Fibroblast of skin of right biceps (primary cell): ENCODE measurements at places on chromosomes 3 and 15.

- DNase-seq: no peak
Observed at GRCh38 chr3:18223571-18223970, 201.6 kb downstream of the SATB1 start.

DNA sequence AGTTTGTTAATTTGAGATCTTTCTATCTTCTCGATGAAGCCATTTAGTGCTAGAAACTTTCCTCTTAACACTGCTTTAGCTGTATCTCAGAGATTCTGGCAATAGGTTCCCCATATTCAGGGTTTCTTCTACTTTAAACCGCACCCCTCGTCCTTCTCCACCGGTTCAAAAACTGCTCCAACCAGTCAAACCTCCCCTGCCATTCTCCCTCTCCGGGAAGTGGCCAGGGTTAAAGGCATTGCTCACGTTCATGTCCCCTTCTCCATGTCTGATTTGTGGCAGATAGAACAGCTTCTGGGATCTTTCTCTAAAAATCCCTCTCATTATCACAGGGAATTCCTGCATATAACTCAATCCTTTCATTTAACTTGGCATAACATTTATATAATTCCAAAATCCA is 14.4 kb downstream of the ALDH1L1 start:
- no peak for DNase-seq

- peak; percentile 99 for DNase-seq
Observed at GRCh38 chr15:87369269-87369668, 887.3 kb downstream of the NTRK3 start.

DNA sequence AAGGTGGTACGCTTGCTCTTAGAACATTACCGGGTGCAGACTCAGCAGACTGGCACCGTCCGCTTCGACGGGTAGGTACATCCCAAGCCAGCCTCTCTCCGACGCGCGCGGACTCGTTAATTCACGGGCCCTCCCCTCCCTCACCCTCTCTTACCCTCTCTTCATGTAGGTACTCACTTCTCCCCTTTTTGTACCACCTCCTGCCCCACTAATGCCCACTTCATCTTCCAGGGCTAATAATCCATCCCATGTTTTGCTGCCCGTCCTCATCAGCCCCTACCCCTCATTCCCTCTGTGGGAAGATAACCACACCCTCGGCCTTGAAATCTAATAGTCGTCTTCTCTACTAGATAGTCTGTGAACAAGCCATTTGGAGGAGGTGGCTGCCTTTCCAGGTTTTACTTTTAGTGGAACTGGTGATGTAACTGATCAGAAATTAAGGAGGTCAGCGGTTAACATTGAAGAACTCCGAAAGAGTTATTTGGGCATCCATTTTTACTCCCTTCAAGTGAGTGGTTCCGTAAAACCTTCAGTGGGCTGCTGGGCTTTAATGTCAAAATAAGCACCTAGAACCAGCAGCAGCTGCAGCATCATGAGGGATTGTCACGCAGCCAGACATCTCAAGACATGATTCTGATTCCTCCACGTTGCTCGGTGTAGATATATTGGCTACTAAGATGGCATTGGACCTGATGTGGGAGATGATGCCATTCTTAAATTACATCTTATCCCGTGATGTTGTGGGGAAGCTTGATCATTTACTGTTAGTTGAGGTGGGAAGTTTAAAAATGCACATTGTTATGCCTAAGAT is 1.3 kb downstream of the FEM1B start:
- peak; percentile 53 for DNase-seq

GRCh38 chr15:80350941-80351610 is 53.1 kb upstream of the ARNT2 start:
- no peak for DNase-seq
